ENCODE measurements at places on chromosomes 7 and 10.

DNA sequence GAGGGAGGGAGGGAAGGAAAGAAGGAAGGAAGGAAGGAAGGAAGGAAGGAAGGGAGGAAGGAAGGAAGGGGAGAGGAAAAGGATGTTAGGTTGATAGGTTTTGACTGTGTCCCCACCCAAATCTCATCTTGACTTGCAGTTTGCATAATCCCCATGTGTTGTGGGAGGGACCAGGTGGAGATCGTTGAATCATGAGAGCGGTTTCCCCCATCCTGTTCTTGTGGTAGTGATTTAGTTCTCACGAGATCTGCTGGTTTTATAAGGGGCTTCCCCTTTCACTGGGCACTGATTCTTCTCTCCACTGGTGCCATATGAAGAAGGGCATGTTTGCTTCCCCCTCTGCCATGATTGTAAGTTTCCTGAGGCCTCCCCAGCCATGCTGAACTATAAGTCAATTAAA is 15.1 kb upstream of the NUDCD3 start:
- DNase-seq: no peak

DNA sequence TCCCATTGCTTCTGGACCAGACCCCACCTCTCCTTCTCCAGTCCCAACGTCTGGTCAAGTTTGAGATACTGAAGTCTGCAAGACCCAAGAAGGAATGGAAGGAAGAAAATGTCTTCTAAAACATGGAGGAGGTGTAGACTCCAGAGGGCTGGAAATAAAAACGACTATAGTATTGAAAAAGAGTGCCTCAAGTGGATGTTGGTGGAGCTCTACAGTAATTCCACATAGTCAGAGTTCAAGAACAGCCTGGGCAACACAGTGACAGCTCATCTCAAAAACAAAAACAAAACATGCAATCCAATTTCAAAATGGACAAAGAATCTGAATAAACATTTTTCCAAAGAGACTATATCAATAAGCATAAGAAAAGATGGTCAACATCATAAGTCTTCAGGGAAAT is 2.3 kb upstream of the PCGF6 start:
- DNase-seq: no peak

GRCh38 chr7:13886356-13886755 is 103.1 kb downstream of the ETV1 start:
- DNase-seq: no peak

GRCh38 chr7:155281398-155281969 is 16.2 kb upstream of the INSIG1 start:
- DNase-seq: no peak

DNA sequence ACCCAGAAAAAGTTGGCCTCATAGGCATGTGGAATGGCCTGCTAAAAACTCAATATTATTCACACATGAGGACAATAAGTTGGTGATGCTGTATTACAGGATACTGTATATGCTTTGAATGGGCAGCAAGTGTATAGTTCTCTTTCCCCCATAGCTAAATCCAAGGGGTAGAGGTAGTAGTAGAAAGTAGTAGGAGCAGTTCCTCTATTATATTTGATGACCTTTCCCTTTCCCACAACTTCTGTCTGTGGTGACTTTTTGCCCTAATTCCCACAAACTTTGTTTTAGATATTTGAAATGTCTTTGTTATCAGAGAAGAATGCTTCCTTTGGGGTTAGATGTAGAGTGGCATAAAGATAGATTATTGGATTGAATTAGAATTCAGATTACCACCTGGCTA is 154.0 kb upstream of the STEAP4 start:
- no peak for DNase-seq

- DNase-seq: no peak
Measured at GRCh38 chr7:78306634-78307033, 508.1 kb downstream of the PHTF2 start.

DNA sequence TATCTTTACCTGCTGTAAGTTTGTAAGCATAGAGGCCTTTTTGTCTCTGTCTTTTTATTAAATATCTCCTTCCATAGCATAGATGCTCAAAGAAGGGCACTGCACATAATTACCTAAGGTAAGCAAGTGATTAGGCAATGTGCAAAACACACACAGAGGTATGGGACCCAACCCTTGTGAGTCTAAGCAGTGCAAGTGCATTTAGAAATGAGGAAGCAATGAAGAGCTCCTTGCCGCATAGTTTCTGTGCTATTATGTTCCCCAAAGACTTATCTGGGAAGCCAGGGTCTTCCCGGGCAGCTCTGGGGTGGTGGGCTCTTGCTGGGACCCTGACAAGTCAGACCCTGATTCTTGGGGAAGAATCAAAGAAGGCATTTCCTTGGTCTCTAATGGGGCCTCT is 13.5 kb upstream of the MGAM2 start:
- DNase-seq: no peak

DNA sequence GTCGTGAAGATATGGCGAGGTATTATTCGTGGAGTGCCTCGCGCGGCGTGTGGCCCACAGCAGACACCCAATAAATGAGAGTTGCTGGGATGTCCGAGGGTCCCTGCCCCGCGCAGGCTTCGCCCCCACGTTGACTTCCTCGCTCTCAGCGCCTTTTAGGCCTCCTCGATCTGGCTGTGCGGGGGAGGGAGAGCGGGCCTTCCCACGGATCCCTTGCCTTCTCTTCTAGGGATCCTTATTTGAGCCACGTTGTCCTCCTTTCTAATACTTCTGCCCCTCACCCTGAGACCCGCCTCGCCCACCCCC is 660 bp downstream of the VCL start:
- DNase-seq: no peak

DNA sequence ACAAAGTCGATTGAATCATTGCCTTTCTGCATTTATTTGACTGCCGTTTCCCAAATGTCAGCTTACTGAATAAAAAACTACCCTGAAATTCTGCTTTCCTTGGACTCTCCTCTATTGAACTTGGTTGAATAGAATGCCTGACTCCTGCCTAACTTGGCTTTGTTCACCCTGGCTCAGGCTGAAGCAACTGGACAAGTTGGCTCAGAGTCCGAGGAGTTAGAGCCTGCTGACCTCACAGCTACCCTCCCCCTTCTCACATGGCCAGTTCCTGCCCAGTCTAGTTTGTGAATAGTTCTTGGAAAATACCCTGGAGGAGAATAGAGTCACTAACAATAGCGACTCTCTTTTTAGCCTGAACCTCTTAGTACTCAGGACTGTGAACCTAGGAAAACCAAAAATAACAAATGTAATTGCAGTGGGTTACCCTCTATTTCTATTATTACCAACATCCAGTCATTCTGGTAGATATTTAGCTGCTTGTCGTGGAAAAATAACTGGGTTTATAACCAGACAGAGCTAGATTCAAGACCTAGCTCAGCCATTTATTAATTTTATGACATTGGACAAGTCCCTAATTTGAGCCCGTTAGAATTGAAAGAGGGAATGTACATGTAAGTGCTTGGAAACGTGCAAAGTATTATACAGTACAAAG is 17.3 kb upstream of the NRBF2 start:
- no peak for DNase-seq

DNA sequence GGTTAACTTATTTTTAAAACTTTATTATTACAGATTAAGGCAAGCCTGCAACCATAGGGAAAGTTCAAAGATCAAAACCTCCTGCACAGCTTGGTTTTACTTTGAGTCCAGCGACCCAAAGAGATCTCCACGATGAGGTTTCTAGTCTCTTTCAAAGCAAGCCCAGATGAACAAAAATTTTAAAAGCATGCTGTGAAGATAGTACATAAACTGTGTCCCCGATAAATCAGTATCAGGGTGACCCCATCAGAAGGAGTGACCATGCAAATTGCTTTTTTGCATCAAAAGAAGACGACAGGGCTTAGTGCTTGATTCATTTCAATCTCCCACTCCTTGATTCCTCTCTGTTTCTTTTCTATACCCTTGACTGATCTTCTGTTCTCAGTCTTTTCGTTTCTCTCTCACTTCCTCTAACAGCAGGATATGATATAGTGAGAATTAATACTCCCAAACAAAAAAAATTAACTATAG is 16.0 kb upstream of the DNTT start:
- DNase-seq: no peak

DNA sequence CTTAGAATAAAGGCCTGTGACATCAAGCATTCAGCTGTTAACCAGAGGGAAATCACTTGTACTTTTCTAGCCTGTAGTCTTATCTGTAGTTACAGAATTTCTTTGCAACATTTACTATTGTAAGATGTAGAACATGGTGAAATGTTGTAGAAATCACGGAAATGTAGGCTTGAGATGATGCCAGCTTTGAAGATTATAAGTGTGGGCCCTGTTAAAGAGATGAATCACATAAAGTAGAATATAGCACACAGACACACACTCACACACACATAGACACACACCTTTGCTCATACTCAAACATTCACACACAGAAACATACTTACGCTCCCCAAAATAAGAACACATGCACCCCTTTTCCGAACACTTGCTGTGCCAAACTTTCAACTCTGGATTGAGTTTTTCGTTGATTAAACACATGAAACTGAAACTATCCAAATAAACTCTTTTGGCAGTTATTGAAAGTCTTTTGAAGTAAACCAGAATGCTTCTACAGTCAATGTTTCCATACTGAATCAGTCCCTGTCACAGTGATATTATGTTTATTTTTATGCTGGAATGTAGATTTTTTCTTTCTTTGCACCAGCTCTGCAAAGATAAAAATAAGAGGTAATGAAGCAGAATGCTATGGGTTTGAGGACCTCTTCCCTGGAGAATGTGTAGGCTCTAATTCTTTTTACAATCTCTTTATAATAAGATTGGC is 230.3 kb upstream of the MEOX2 start:
- DNase-seq: no peak

GRCh38 chr10:88919041-88919440 is 33.5 kb downstream of the ACTA2 start:
- no peak for DNase-seq

DNA sequence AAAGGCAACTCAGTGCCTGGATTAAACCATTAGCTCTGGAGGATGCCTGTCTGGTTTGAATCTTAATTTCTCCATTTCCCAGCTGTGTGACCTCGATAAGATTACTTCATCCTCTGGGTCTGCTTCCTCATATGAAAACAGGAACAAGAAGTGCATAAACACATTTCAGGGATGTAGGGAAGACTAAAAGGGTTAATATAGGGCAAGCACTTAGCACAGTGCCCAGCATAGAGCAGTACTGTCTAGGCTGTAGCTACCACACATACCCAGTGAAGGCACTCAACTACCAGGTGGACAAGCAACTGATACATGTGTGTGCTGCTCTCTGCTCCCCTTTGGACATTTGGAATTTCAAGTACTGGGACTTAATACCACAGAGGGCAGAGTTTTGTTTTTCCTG is 85.4 kb downstream of the KCNMA1 start:
- DNase-seq: no peak

DNA sequence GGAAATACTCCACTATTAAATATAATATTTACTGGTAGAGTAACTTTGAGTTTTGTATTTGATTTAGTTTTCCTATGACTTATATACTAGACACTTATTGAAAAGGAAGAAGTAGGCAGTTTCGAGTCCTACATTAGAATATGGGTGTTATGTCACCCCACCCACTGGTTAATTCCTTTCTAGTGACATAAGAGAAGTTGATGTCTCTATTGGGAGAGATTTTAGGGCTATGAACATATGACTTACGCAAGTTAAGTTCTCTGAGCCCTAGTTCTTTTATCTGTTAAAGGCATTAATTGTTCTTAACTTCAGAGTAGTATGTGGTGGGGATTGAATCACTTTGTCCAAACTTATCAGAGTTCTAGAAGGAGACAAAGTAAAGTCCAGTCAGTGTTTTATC is 30.5 kb downstream of the CPED1 start:
- no peak for DNase-seq
